ENCODE measurements at places on chromosomes 7 and 10.

DNA sequence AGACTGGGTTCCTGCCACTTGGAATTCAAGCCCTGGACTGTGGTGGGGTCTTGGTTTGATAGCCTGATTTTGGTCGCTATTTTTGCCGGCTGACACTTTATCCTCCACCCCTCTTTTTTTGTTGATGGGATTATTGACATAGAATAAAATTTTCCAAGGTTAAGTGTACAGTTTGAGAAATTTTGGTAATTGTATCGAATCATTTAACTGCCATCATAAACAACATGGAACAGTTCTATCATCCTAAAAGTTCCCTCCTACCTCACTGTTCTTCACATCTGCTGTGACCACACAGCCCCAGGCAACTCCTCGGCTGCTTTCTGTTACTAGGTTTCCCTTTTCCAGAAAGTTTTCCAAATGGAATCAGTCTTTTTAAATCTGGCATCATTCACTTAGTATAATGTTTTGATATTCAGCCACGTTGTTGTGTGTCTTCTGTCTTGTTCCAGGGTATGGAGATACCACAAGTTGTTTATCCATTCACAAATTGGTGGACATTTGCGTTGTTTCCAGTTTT lies 50.6 kb upstream of the STEAP1B start:
- no peak for DNase-seq

DNA sequence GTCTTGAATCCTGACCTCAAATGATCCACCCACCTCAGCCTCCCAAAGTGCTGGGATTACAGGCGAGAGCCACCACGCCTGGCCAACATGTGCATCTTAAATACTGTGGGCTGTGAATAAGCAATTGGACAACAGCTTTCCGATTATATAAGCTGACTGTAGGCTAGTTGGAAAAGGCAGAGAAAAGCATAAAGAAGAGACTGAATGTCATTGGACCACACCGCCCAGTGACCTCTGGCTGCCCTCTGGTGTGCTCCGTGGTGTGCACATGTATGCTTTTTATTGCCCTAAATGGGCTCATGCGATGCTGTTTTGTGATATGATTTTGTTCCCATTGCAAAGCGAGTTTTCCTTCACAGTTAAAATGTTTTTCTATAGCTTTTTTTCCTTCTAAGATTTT lies 15.4 kb upstream of the CSGALNACT2 start:
- no peak for DNase-seq

- peak; percentile 69 for DNase-seq
Measured at GRCh38 chr10:30701451-30702173, 72.1 kb upstream of the LYZL2 start.

GRCh38 chr7:44735403-44736165 lies 13.1 kb upstream of the ZMIZ2 start:
- DNase-seq, result peak; percentile 98

GRCh38 chr10:35632027-35632426 lies 10.1 kb downstream of the FZD8 start:
- DNase-seq, result no peak

- DNase-seq, result no peak
Measured at GRCh38 chr10:43361547-43362190, 9.8 kb upstream of the FXYD4 start.

DNA sequence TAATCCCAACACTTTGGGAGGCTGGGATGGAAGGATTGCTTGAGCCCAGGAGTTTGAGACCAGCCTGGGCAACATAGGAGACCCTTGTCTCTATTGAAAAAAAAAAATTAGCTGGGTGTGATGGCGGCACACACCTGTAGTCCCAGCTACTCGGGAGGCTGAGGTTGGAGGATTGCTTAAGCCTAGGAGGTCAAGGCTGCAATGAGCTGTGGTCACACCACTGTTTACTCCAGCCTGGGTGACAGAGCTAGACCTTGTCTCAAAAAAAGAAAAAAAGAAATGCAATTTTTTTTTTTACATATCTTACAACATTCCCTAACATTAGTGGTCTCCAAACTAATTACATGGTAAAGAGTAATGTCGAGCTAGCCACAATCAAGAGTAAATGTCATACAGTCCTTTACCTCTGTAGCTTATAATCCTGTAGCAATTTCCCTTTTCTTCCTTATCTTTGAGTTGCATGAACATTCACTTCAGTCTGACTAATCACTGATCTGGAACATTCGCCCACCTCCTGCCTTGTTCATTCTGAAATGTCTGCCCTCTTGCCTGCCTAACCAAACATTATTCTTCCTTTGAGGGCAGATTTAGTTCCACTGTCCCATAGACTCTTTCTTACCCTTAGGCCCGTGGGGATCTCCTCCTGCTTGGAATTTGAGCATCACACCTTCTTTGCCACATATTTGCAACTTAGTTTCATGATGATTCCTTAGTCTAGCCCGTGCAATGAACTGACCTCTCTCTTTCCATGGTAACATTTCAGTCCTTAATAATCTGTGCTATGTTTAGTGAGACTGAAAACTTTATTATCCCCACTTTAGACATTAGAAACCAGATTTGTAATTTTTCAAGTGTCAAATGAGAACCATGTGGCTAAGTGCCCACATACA lies 4.8 kb upstream of the VCL start:
- DNase-seq, result peak; percentile 65

DNA sequence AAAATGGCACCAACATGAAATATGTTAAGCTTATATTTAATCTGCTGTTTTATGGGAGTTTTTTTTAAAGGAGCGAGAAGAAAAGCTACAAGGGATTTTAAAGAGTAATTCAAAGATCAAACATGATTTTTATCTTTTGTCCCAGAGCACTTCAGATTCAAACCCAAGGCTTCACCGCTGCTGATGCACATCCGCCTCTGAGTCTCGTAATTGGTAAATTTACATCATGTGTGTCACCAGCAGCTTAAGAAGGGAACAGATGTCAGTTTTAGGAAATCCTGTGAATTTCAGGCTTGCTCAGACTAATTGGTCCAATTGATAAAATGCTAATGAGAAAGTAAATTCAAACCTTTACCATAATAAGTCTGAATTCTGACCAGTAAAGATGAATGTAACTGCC lies 406.3 kb downstream of the GFRA1 start:
- DNase-seq, result no peak

GRCh38 chr10:51231754-51232153 lies 157.5 kb downstream of the PRKG1 start:
- no peak for DNase-seq

- DNase-seq, result no peak
Measured at GRCh38 chr7:1942243-1942940, 272.3 kb downstream of the ELFN1 start.

DNA sequence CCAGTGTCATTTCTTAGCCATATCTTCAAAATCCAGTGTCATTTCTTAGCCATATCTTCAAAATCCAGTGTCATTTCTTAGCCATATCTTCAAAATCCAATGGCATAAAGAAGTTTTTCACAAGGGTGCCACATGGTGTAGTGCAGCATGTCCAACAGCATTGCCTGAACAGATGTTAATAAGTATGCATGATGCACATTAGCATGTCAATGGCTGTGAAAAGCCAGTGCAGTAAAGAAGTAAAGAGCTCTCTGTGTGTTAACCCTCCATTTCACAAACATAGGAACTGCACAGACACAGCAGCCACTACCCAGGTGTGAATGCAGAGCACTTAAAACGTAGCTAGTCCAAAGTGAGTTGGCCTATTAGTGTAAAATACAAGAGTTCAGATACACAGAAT lies 89.8 kb downstream of the GNAI1 start:
- DNase-seq, result no peak

- DNase-seq, result no peak
Measured at GRCh38 chr10:33655165-33655815, 320.8 kb upstream of the NRP1 start.

DNA sequence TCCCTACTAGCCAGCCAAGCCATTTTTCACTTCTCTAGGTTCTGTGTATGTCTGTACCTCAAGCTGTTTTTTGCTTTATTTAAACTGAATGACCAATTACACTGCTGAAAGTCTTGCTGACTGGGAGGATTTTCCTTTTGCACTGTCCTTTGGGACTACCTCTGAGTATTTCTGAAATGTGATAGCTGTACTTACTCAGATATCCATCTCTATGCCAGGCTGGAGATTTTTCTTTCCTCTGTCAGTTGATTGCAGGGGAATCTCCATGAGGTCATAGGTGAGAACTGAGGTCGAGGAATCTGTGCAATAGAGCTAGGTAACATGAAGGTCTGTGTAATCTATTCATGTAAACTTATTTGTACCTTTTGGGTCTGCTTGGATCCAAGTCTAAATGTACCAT lies 38.9 kb upstream of the ANKRD1 start:
- DNase-seq, result no peak

- DNase-seq, result peak; percentile 29
Measured at GRCh38 chr7:124989911-124990310, 60.3 kb upstream of the POT1 start.

DNA sequence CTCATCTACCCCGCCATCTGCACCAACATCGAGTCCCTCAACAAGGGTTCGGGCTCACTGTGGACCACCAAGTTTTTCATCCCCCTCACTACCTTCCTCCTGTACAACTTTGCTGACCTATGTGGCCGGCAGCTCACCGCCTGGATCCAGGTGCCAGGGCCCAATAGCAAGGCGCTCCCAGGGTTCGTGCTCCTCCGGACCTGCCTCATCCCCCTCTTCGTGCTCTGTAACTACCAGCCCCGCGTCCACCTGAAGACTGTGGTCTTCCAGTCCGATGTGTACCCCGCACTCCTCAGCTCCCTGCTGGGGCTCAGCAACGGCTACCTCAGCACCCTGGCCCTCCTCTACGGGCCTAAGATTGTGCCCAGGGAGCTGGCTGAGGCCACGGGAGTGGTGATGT lies 34.6 kb upstream of the CDH23 start:
- DNase-seq, result no peak

DNA sequence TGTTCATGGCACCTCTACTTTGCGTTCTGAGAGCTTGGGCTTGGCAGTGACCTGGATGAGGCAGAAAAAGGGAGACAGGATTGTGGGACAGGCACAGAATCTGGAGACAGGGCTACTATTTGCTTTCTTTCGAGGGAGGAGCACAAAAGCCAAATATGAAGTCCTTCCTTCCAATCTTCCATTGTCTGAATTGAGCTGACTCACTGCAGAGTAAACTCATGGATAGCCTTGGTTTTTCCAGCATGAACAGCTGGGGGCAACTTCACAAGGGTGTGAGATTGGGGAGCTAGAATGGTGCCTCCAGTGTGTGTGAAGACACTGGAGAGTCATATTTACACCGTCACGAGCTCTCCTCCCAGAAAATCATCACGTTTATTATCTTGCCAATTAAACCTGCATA lies 55.6 kb upstream of the NRP1 start:
- no peak for DNase-seq

GRCh38 chr7:29208410-29209250 lies 14.1 kb downstream of the CHN2 start:
- no peak for DNase-seq

DNA sequence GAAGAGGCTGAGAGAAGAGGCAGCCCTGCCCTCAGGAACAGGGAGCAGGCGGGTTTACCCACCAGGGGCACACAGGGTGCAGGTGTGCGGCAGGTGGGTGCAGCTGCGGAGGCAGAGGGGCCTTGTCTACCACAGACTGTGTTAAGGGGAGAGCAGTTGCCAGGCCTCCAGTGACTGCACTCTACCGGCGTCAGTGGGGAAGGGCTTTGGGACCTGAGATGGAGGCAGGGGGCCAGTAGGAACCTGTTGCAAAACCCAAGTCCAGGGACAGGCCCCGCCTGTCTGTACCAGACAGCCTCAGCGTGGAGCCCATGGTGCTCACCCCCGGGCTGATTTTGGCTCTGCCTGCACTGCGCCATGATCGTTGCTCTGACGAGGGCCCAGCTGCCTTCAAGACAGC lies 507.6 kb upstream of the FOXK1 start:
- no peak for DNase-seq

GRCh38 chr10:88385601-88386203 lies 197.4 kb downstream of the RNLS start:
- no peak for DNase-seq

- DNase-seq, result peak; percentile 91
Measured at GRCh38 chr10:121753726-121754476, 155.7 kb upstream of the FGFR2 start.

Measured in iris pigment epithelial cell (primary cell).